ENCODE measurements at places on chromosomes 2 and 18. TPM values are rescaled to one million over a fixed set of nuclear protein-coding genes. Genes with fewer than 3 reads are reported as not detected.

Gene ERICH2
- 3.6 TPM for polyA plus RNA-seq

Gene CYP27A1
- polyA plus RNA-seq = 47.0 TPM

Gene ANKRD62
- polyA plus RNA-seq = 0.07 TPM

Gene TMEFF2
- polyA plus RNA-seq = 5.7 TPM

Gene MYO3B
- polyA plus RNA-seq = 8.1 TPM

Gene CIDEA
- polyA plus RNA-seq = not detected

Gene SNORC
- 1.2 TPM for polyA plus RNA-seq

Gene ZBTB7C
- polyA plus RNA-seq = 17.0 TPM

Gene ALPG
- not detected for polyA plus RNA-seq

Gene FECH
- 49.4 TPM for polyA plus RNA-seq

DNA sequence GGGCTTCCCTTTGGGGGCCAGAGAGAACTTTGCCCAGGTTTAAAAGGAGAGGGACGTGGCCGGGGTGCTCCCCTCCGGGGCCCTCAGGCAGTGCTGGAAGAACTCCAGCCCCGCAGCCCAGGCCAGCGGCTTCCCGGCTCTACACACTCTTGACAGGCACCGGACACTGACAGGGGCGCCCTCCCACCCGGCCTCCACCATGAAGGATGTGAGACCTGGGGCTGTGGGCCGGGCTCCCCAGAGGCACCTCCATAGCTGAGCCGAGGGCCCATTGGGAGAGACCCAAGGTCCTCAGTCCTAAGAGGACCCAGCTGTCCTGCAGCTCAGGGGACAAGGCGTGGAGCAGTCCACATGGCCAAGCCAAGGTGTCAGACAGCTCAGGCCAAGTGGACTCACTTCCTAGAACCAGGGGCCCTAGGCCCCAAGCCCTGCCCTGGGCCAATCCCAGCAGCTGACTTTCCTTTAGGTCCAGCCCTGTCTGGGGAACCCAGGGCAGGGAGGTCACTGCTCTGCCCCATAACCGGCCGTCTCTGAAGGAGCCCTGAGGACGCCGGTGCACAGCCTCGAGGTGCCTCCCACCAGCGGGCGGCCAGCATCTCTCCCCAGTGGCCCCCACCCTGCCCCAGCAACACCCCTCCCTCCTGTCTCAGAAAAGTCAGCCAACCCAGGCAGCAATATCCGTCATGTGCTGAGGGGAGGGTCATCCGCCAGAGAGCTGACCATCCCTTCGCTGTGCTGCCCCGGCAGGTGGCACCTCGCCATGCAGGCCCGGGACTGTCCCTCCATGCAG is 51.8 kb downstream of the BIN1 start:
- DNase-seq = no peak

DNA sequence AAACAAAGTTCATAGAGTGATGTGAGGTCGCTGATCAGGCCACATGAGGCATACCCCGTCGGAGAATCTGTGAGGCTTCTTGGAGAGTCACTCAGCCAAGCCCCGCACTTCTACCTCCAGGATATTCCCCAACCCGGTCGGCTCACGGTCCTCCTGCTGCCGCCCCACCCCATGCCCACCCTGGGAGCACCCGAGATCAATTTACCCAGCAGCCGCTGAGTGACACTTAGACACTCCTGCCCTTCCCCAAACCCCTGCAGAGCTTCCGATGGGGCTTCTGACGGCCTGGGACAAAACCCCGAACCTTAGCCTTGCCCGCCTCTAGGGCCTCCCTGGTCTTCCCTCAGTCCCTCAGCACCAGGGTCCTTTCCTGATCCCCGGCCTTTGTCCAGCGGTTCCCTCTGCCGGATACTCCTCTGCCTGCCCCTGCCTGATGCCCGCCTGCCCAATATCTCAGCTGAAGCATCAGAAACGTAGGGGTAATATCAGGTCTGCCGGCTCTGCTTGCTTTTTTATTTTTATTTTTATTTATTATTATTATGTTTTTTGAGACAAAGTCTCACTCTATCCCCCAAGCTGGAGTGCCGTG is 18.9 kb upstream of the OTOS start:
- DNase-seq = no peak

DNA sequence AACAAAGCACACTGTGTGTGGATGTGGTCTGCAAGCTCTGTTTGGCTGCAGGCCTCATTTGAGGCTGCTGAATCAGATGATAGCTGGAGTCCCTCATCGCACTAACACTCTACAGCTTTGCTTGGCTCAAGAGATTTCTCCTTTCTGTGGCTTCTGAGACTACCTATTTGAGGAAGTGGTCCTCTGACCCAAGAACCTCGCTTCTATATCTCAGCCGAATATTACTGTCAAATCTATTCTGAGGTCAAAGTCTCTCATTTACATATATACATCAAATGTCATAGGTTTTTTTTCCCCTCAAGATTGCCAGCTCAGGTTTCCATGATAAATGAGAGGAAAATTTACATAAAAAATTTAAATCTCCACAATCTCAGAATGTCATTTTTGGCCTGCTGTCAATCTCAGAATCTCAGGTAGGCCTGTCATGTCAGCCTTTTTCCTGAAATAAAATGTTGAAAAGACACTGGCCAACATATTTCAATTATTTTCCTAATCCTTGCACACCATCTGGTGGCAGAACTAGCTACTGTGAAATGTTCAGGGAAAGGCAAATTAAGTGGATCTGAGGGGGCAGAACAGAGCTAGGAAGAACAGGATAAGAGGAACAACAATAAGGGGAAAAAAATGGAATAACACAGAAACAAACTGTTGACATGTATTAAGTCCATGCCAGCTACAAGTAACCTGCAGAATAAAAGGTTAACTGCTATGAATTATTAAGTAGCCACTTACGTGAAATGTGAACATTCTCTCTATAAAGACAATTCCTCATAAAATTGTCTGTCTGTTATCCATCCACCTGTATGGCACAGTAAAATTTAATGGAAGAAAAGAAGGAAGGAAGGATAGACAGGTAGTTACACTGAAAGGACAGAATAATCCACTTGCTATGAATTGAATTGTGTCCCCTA is 39.3 kb downstream of the AP1S3 start:
- DNase-seq = no peak

DNA sequence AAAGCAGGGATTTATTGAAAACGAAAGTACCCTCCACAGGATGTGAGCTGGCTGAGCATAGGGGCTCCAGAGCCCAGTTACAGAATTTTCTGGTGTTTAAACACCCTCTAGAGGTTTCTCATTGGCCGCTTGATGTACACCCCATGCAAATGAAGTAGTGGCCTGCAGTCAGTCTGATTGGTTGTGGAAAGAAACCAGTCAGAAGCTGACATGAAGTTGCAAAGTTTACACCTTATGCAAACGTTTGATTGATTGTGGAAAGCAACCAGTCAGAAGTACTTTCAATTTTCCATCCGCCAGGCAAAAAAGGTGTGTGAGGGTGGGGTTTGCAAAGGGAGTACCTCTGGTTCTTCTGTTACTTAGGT is 62.3 kb downstream of the VWA3B start:
- DNase-seq = no peak

DNA sequence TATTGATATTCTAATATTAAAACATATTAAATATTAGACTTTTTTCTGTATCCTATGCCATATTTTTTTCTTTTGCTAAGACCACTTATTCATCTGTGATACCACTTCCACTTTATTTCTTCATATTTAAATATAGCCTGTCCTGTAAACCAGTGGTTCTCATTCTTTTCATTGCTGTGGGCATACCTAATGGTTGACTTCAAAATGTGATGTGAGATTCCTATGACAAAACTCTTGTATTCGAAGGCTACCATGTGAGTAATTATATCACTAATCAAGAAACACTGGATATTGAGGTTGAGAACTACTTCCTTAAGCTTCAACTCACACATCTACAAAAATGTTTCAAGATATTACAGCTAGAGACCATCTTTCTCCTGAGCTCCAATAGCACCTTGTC is 3.6 kb downstream of the SCRN3 start:
- DNase-seq = no peak

DNA sequence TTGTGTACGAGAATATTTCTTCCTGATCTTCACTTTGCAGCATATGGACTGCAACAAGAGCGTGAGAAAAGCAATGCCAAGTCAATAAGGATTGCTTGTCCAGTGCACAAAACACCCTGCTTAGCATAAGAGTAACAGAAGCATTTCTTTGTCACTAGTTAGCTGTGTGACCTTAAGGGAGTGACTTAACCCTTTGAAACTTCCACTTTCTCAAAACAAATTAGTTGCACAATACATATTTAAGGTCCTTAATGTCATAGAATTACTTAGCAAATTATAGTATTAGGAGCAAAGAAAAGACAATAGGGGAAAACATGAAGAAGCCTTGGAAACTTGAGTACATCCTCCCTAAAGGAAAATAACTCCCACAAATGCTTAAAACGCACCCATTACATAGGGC is 230.1 kb downstream of the RNF152 start:
- no peak for DNase-seq

DNA sequence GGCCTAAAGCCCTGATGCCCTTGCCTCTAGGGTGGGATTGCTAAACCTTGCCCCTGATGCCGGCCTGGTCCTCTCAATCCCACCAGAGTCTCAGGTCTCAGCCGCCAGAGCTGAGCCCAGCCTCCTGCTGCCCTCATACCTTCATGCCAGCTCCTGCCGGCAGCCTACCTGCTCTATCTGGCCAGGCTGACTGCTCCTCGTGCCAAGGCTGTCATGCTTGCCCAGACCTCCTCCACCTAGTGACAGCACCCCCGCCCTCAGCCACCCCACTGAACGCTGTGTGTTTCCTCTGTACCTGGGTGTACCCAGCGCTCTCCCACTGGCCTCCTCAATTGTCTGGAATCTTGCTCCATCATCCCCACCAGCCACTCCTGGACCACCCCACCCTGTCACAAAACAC is 120.1 kb downstream of the CACNB4 start:
- DNase-seq = no peak

GRCh38 chr2:219028996-219029828 is 12.1 kb downstream of the CFAP65 start:
- DNase-seq = no peak

GRCh38 chr2:123737371-123737770 is 287.7 kb upstream of the CNTNAP5 start:
- no peak for DNase-seq

- no peak for DNase-seq
These were observed 137.7 kb downstream of the THNSL2 start for GRCh38 chr2:88307817-88308216.

- DNase-seq = no peak
These were observed 91.6 kb upstream of the ARL5A start for GRCh38 chr2:151919786-151920185.

DNA sequence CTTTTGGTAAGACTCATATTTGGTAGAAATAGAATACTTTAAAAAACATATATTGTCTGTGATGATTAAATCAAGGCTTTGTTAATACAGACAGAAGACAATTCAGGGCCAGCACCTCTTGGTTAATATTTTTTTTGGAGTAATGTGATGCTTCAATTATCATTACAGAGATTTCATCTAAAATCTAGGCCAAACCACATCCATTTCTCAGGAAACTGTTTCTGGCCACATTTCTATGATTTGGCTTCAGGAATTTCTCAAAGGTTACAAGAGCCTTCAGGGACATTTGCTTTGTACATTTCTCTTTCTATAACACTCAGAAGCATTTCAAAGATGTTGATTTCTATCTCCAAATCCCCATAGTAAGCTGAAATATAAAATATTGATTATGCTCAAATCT is 614.9 kb downstream of the LRP1B start:
- DNase-seq = no peak

- DNase-seq = no peak
These were observed 40.5 kb downstream of the IRS1 start for GRCh38 chr2:226758921-226759640.
